ENCODE measurements at places on chromosomes 7 and 10.

DNA sequence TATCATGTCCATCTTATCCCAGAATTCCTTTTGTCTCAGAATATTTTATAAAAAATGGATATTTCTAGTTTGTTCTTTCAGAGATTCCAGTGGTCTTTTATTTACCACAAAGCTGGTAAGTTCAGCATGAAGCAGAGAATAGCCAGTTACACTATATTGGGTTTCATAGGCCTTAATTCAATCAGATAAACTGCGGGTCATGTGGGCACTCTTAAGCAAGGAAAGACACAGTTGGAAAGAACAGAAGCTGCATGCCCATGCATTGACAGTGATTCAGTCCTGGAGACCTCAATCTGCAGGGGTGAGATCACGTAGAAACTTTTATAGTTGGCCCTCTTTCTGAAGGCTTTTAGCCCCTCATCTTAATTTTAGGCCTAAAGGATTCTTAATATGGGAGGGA lies 281.3 kb upstream of the IGFBP3 start:
- DNase-seq = no peak

- peak; percentile 30 for DNase-seq
Observed at GRCh38 chr10:50260791-50261281, 9.5 kb upstream of the ASAH2 start.

GRCh38 chr10:132977807-132978206 lies 35.4 kb upstream of the CFAP46 start:
- DNase-seq = no peak

DNA sequence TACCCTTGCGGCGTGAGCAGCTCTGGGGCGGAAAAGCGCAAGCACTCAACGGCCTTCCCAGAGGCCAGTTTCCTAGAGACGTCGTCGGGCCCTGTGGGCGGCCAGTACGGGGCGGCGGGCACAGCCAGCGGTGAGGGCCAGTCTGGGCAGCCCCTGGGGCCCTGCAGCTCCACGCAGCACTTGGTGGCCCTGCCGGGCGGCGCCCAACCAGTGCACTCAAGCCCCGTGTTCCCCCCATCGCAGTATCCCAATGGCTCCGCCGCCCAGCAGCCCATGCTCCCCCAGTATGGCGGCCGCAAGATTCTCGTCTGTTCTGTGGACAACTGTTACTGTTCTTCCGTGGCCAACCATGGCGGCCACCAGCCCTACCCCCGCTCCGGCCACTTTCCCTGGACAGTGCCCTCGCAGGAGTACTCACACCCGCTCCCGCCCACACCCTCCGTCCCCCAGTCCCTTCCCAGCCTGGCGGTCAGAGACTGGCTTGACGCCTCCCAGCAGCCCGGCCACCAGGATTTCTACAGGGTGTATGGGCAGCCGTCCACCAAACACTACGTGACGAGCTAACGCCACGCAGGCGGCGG lies 12.6 kb downstream of the TRIM8 start:
- DNase-seq = no peak

GRCh38 chr7:113109718-113110117 lies 8.6 kb downstream of the SMIM30 start:
- no peak for DNase-seq

DNA sequence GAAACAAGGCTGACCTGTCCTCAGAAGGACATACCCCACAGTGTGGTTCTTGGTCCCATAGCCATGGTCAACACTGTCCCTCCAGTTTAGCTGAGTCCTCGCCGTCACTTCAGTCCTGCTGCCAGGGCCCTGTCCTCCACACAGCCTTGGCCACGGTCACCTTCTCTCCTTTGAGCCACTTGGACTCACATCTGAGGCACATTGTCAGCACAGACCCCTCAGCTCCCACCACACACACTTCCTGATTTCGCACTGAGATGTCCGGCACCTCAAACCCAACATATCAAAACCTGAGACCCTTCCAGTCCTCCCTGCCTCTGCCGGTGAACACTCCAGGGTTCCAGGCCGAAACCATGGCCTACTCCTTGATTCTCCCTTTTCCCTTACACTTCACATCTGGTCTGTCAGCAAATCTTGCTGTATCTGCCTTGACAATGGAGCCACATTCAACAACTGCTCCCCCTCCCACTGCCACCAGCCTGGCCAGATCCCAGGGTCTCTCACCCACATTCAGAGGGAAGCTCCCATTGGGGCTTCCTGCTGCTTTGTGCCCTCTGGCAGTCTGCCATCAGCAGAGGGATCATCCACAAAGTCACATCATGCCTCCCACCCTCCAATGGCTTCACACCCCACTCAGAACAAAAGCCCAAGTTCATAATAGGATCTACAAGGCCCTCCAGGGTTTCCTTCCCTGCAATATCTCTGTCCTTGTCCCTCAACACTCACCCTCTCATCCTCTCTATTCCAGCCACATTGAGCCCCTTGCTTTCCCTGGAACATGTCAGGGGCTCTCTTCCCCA lies 219.6 kb upstream of the SHH start:
- DNase-seq = peak; percentile 8

DNA sequence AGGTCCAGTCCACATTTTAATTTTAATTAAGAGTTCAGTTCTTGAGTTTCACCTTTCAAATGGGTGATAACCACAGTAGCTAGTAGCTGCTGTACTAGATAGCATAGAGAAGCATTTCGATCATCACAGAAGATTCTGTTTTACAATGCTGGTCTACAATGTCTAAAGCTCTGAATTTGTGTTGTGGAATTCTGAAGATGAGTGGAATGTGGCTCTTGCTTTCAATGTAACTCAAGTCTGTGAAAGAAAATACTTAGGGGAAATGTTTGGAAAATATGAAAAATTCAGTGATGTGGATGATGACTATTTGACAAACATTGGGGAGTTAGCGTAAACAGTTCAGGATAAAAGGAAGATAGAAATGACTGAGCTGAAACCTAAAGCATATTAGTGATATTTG lies 139.4 kb downstream of the GNAT3 start:
- DNase-seq = no peak

- no peak for DNase-seq
Observed at GRCh38 chr7:46933596-46933995, 648.3 kb downstream of the TNS3 start.

GRCh38 chr7:142248166-142249160 lies 9.4 kb downstream of the PRSS58 start:
- DNase-seq = no peak

GRCh38 chr10:25808372-25808771 lies 125.7 kb upstream of the MYO3A start:
- no peak for DNase-seq

- DNase-seq = no peak
Observed at GRCh38 chr10:69781576-69781975, 20.1 kb upstream of the COL13A1 start.

GRCh38 chr7:66781408-66782090 lies 41.0 kb downstream of the RABGEF1 start:
- DNase-seq = no peak

DNA sequence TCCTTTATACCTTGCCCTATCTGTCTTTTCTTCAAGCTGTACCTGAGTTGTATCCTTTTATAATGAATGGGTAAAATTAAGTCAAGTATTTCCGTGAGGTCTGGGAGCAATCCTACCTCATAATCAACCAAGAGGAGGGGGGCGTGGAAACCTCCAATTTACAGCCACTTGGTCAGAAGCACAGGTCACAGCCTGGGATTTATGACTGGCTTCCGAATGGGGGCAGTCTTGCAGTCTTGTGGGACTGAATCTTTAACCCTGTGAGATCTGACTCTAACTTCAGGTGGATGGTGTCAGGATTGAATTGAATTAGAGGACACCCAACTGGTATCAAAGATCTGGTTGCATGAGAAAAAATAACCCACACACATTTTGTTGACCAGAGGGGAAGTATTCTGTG lies 23.5 kb upstream of the KCNMA1 start:
- DNase-seq = no peak

DNA sequence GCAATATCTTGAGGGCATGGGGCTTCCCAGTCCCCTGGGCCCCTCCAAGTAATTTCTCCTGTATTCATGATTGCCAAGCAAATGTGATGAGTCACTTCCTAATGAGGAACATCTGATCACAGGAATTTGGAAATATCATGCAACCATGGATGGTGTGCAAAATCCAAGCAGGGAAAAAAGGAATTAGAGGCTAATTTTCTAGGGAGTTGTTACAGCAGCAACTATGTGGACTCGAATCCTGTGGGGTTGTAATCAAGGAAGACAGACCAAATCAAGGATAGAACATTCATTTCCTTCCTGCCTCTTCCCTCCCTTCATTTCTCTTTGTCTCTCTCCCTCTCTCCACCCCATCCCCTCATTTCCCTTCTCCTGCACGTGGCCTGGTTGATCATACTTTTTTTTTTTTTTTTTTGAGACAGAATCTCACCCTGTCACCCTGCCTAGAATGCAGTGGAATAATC lies 23.9 kb upstream of the AGFG2 start:
- DNase-seq = no peak

- no peak for DNase-seq
Observed at GRCh38 chr10:121091961-121092719, 241.0 kb downstream of the WDR11 start.

DNA sequence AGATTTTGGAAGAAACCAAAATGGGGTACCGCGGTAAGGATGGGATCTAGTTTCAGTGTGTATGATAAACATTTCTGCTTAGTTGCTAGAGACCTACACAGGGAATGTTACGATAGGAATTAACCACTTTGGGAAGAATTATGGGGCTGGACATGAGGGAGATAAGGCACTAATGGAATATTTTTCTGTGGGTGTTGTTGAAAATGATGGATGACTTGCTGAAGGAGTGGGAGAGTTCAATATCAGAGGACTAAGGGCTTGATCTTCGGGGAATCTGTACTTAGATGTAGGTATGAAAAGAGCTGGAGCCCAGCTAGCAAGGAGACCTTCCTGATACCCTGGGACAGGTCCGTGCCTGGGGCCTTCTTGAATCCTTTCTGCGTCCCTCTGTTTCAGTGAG lies 303.7 kb downstream of the EXOC4 start:
- no peak for DNase-seq

DNA sequence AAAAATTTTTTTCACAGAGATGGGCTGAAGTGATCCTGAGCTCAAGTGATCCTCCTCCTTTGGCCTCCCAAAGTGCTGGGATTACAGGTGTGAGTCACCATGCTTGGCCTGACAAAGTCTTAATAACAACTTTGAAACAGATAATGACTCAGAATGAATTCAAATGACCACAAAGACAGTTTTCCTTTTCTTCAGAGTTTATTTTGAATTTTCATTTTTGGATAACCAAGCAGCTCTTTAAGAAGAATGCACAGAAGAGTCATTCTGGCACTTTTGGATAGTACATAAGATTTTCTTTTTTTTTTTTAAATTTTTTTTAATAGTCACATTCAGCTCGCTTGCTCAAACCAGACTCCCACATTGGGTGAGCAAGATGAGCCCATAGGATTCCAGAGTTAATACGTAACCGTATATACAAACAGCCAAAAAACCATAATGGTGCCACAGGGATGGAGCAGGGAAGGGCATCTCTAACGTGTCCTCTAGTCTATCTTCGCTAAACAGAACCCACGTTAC lies 43.0 kb upstream of the NMT2 start:
- no peak for DNase-seq

- no peak for DNase-seq
Observed at GRCh38 chr10:122164023-122164601, 107.0 kb upstream of the BTBD16 start.

GRCh38 chr7:139650429-139651100 lies 127.1 kb downstream of the CLEC2L start:
- DNase-seq = no peak

DNA sequence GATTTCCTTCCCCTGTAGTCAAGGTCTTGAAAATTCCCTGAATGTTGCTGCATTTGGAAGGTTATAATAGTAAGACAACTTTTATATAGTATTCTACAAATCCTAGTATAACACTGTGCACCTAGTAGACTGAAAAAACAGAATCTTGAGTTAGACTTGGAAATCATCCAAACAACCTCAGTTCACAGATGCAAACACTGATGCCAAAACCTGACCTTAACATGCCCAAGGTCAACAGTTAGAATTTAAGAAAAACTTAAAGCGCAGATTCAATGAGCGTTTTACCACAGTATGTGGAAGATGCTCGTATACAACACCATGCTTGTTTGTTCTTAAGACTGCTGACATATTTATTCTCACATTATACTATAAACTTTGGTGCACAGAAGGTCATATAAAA lies 3.0 kb downstream of the PIP4K2A start:
- no peak for DNase-seq

DNA sequence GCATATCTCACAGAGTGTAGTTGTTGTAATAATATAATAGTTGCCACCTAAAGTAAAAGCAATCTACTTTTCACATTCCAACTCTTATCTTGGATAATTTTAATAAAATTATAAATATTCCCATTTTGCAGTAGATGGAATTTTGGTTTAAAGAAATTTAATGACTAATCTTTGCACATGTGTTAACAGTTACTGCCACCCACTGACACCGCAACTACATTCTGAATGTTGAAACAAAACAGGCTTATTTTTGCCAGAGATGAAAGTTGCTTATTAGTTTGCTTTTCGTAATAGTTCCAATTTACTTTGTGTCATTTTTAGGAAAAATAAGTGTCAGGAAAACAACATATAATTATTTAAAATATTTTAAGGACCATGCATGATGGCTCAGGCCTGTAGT lies 557.5 kb upstream of the PCDH15 start:
- DNase-seq = no peak

GRCh38 chr10:52759154-52759553 lies 13.4 kb downstream of the MBL2 start:
- DNase-seq = no peak

- no peak for DNase-seq
Observed at GRCh38 chr7:149626972-149627371, 129.4 kb upstream of the ZNF746 start.

GRCh38 chr10:12534824-12535223 lies 185.5 kb downstream of the CAMK1D start:
- peak; percentile 24 for DNase-seq

DNA sequence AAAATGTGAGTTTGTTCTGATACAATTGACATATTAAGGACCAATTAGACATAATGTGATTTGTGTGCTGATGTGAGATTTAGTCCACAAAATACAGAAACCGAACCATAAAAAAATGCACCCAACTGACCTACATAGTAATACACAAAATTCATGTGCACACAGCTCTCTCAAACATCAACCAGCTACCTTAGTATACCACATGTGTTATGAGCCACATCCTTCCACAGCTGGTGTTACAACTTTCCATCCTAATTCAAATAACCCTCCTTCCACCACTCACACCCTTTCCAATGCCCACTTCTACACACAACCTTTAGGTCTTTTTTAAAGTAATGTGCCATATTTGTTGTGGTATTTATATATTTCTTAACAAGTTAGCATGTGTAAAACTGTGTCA lies 31.7 kb upstream of the C7orf33 start:
- DNase-seq = no peak

- DNase-seq = no peak
Observed at GRCh38 chr7:55569269-55569663, 3.0 kb downstream of the VOPP1 start.

DNA sequence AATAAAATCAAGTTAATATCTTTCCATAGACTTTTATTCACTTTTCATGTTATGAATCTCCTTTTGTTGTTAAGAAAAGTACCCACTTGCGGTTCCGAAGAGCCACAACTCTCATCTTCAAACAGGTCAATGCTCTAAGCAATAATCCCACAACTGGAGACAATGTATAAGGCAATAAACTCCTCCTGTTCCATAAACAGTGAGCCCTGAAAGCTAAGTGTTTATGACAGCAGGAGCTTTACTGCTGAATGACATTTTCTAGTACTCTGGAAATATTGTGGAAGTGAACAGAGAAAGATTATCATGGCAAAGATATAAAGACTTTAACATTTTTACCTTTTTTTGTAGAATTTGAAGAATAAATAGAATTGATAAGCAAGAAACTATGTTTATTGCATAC lies 213.5 kb upstream of the MBL2 start:
- no peak for DNase-seq

GRCh38 chr10:31593124-31593523 lies 274.1 kb downstream of the ZEB1 start:
- DNase-seq = no peak

- no peak for DNase-seq
Observed at GRCh38 chr7:25624833-25625232, 396.5 kb upstream of the NPVF start.

All from activated CD4-positive, alpha-beta memory T cell treated with anti-CD3 and anti-CD28 coated beads, Interleukin-2, amount 10 ng/mL, durations not matched to agents 7 days and 5 days (primary cell).